ENCODE measurements at places on chromosomes 4 and X. TPM values are rescaled to one million over a fixed set of nuclear protein-coding genes. Genes with fewer than 3 reads are reported as not detected.

SHROOM3 gene
- 41.2 TPM for polyA plus RNA-seq

DNA sequence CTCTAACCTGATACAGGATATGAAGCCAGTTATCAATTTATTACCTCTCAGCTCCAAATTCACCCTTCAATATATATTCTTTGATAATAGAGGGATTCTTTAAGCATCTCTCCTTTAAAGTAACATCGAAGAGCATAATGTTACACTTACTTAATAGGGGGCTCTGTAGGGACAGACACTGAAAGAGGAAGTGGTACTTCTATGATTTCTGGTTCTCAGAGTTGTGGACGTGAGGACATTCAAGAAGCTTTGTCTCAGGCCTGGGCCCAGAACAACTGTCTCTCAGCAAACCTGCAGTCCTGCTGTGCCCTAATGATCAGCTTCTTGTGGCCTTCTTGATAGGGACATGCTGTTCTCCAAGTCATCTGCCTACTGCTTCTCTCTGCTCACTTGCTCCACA, 4.2 kb upstream of the ZXDB start:
- no peak for DNase-seq

DNA sequence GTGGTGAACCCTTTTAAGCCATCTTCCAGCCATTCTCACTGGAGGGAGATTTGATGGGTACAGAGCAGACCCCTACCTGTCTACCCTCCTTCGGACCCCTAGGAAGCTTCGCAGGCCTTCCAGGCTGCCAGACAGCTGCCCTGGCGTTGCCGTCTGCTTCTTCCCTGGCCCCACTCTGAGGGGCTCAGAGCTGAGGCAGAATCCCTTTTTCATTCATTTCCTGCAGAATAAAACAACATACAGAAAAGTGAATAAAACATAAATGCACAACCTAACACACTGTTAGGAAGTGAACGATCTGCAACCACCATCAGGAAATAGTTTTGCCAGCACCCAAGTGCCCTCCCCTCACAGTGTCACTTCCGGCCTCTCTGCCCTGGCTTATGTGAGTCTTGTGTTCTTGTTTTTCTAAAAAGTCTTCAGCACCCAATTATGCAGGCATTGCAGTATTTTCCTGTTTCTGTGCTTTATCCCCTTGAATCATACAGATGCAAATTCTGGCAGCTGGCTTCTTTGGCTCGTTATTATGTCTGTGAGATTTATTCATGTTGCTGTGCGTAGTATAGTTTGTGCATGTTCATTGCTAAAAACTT, 5.6 kb upstream of the ADD1 start:
- peak; percentile 58 for DNase-seq

DNA sequence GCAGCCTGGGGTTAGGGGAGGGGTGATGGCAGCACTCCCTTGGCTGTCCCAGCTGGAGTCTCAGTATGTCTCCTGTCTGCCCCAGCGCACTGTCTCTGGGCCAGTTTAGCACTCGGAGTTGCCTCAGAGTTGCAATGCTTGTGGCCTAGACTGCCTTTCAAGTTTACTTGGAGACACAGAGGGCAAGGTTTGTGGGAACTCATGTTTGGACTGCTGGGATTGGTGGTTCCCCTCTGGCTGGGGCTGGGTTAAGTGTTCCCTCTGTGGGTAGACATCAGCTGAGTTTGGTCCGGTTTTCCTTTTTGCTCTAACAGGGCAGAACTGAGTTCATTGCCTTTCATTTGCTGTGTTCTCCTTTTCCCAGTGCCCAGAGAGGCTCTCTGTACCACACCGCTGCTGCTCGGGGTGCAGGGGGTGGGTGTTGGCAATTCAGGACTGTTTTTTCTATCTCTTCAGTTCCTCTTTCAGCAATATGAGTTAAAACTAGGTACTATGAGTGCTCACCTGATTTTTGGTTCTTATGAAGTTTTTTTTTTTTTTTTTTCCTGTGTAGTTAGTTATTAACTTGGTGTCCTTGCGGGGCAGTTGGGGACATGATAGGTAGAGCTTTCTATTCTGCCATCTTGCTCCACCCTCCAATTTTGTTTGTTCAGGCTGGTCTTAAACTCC, 17.2 kb downstream of the RAB33B start:
- no peak for DNase-seq

- DNase-seq = no peak
Measured at GRCh38 chrX:20421697-20422096, 155.0 kb upstream of the RPS6KA3 start.

DNA sequence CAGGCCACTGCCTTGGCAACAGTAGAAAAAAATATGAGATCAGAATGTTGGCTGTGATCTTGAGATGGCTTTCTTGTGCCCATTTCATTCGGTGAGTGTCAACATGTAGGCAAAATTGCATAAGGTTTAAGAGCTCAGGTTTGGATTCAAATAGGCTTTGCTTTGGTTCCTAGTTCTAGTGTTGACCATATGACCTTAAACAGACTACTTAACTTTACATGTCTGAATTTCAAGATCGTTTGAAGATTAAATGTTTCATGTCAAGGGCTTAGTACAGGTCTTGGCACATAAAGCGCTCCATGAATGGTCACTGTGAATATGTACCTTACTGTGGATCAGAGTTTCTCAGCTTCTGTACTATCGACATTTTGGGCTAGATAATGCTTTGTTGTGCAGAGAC, 204.2 kb downstream of the MGST2 start:
- DNase-seq = no peak

- DNase-seq = no peak
Measured at GRCh38 chr4:78721747-78722146, 54.4 kb upstream of the BMP2K start.

GRCh38 chrX:154986826-154987575, 35.5 kb downstream of the F8 start:
- no peak for DNase-seq

DNA sequence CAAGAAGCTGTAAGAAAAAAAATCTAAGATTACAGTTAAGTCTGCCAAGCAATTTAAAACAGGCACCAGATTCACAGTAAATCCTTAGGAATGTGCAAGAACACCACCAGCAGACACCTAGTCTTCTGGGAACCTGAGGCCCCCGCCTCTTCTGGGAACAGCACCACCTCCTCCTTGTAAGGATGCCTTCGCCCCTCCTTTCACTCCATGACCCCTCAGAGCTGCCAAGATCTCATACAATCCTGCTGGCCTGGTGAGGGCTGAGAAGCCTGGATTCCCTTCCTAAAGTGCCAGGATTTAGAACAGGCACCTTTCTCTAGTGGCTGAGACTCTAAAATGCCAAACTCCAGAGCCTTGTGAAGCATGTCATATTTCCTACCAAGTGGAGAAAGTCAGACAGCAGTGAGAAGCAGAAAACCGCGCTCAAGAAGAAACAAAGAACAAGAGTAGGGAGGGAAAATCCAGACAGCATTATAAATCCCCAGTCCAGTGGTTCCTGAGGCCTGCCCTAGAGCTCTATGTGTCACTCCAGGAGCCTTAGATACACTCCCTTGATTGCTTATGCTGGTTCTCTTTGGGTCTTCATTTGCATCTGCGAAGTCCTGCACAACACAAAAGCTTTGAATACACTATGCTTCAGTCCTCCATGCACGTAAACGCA, 166.4 kb downstream of the TSPAN5 start:
- DNase-seq = no peak
